Cerebellum (tissue), 4 donors: ENCODE measurements at places on chromosomes 4 and X.

GRCh38 chr4:148770848-148771247 lies 328.6 kb upstream of the NR3C2 start:
- DNase-seq: no peak

- DNase-seq: no peak
Observed at GRCh38 chr4:129972257-129972656, 876.3 kb downstream of the C4orf33 start.

DNA sequence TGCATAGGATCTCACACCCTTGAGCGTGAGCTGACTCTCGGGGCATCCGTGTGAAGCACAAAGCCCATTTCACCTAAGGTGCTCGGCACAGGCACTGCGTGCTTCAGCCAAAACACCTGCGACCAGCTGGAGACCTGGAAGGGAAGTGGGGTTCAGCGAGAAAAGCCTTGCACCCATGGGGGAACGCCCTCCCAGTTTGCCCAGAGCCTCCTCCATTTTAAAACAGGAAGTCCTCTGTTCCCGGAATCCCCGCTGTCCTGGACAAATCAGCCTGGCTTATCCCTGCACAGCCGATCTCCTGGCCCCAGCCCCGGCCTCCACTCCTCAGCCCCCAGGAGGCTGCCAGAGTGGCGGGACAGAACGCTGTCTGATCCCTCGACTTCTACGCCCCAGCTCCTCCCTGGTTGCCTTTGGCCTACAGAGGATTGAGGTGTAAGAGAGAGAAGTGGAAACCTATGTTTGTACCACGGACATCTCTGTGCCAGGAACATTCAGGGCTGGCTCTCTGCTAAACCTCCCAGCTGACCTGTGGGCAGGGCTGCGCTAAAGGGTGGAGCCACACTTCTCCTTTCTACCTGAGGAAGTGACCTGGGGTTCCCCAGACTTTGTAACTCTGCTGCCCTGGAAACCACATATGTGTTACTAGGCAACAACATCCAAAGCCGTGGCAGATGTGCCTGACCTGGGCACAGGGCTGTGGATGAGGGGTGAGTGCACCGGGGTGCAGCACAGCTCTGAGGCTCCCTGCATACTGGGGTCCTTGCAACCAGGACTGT lies 3.8 kb upstream of the C4orf50 start:
- DNase-seq: no peak

GRCh38 chr4:177380730-177381287 lies 61.4 kb downstream of the AGA start:
- no peak for DNase-seq

DNA sequence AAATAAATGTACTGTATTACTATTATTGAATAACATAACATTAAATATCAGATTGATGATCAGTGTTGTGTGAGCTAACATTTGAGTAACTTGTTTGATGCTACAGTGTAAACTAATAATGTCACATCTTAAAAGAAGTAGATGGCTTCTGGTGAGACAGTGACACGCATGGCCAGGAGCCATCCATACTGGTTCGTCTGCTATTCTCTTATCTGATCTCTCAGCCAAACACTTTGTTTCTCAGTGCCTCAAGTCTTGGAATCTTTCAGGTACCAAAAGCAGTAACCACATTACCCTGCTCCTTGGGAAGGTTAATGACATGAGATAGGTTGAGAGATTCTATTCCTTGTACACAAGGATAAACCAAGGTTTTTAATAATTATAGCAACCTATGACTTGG lies 198.1 kb upstream of the IGFBP7 start:
- DNase-seq: no peak

DNA sequence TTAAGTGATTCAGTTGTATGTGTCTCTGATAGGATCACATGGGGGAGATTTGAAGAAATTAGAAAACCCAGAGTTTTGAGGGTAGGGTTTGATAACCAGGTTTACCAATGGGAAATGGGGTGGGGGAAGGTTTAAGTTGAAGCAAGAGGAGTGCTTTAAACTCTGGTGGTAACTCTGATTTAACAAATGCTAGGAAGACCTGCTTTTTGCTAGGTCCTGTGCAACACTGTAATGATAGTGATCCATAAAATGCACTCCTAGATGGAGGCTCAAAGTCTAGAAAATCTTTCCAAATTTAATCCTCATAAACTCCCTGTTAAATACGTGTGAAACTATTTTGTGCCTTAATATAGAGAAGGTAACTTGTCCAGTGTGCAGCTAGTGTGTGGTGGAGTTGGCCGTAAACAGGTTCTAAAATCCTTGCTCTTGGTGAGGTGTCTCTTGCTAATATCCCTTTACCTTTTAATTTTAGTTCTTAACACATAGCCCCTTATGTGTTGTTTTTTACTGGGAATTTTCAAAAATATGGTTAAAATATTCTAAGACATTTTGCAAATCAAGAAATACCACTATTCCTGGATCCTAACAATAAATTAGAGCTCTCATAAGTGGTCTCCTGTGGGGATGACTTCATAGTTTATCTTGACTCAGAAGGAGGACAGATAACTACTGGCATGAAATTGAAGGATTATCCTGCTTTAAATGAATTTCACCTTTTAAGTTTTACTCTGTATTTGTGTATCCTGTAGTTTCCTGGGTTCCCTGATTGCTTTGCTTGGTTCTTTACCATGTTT lies 4.1 kb downstream of the RPL34 start:
- DNase-seq: no peak

- DNase-seq: no peak
Observed at GRCh38 chr4:121454251-121454979, 73.6 kb upstream of the QRFPR start.

DNA sequence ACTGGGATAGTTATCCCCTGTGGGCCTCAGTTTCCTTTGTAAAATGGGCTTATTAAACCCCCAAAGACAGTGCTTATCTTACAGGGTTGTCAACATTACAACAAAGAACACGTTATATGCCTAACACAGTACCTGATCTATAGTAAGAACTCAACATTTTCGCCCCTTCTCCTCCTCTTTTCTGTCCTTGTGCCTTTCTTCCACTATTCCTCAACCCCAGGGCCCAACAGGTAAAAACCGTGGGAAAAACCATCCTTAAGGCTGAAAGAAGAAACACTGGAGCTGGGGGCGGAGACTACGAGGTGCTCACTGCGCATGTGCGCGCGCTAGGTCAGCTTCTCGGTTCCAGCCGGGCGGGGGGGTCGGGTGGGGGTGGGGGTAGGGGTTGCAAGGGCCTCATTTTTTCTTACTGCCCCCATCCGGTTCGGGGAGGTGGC lies 426 bp upstream of the XIAP start:
- DNase-seq: peak; percentile 78

GRCh38 chr4:172660251-172660650 lies 508.4 kb upstream of the GALNT7 start:
- no peak for DNase-seq

GRCh38 chrX:51851507-51852085 lies 41.8 kb upstream of the MAGED1 start:
- no peak for DNase-seq

- DNase-seq: no peak
Observed at GRCh38 chrX:130995439-130995838, 62.7 kb upstream of the ARHGAP36 start.

DNA sequence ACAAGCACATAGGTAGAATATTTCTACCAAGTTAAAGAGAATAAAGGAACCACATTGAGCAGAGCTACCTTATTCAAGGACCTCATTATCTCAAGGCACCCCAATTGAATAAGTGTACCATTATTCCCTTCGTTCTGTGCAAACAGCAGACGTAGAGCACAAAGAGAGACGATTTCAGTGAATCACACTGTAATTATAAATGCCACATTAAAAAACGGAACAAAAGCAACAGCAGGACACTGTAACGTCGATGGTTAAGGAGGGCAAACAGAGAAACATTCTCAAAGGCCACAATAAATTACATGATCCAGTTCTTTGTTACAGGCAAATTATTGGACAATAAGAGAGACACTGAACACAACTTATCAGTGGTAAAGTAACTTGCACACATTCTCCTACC lies 644.1 kb upstream of the TENM3 start:
- no peak for DNase-seq

DNA sequence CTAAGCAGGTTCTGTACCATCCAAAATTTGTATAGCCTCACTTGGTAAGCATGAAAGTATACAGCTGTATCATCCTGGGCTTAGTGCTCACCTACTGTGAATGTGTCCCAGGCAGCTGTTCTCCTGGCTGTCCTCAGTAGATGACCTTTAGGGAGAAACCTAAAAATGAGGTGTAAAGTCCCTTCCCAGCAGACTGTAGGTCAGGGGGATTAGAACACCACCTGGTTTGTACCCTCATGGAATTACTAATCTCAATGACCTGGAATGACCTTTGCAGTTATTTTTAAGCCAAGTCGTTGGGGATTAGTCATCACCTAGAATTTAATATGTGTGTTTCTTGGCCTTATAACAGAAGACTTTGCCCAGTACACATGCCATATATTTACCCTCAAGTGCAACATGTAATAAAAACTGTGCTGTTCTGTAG lies 39.1 kb upstream of the MBTPS2 start:
- no peak for DNase-seq

GRCh38 chrX:47311932-47312774 lies 58.2 kb upstream of the ZNF157 start:
- DNase-seq: peak; percentile 21

GRCh38 chr4:24488399-24489164 lies 95.8 kb downstream of the DHX15 start:
- peak; percentile 32 for DNase-seq

DNA sequence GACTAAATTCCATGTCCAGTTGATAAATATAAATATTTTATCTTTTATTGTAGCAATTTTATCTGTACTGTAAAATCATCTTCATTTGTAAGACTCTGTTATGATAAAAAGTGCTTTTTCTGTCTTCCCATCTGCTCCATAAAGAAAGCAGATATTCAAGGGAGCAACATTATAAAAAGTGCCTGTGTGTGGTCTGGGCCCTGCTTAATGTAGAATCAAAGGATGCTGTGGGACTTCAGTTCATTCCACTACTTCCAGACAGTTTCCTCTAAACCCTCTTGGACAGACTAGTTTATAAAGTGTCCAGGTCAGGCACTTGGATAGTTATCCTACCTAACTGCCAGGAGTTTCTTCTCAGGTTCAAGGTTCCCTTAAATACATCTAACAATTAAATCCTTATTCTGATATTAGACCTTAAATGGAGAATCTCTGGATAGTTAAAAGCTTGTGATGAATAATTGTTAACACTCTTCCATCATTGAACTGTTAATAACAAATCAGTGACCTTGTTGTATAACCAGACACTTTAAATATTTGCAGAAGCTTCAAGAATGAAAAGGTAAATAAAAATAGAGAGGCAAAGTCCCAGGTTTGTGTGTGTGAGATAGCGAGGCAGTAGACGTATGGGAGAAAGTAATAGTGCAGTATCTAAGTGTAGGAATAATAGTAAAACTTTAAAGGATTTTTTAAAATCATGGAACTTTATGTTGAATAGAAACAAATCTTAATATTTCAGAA lies 237.5 kb upstream of the CTSO start:
- DNase-seq: no peak

DNA sequence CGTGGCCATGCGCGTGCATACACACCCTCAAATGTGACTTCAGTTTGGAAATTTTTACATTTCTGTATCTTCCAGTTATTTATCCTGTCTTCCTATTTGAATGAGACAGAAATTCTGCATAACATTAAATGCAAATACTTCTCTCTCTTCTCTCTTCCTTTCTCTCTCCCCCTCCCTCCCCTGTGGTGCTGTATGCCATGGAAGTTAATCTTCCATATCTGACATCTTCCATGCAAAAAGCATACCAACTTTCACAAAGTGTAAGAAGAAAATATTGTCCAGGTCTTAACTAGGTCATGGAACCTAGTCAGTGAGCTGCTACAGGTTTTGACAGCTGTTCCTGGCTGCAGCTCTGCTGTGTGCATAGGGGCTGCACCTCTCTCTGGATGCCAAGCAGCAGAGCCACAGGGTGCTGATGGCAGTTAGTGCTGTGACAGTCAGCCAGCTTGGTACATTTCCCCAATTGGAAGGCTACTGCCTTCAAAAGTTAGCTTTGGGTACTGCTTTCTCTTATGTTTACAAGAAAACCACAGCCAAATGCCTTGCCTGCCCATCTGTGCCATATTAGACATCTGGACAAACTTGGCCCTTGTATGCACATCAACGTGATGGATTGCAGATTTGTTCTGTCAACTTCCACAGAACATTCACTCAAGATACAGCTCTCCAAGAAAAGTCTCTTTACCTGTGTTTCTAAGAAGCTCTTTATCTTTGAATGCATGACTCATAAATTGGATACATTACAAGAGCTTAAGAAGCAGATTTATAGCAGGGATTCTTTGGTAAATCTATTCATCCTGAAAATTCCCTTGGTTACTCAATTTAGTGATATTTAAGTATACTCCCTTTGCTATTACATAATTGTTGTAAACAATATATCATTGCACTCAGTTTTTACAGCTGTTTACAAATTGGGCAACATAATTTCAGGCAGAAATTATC lies 623.8 kb downstream of the EPHA5 start:
- DNase-seq: no peak
